ENCODE measurements at places on chromosomes 5 and 9.

DNA sequence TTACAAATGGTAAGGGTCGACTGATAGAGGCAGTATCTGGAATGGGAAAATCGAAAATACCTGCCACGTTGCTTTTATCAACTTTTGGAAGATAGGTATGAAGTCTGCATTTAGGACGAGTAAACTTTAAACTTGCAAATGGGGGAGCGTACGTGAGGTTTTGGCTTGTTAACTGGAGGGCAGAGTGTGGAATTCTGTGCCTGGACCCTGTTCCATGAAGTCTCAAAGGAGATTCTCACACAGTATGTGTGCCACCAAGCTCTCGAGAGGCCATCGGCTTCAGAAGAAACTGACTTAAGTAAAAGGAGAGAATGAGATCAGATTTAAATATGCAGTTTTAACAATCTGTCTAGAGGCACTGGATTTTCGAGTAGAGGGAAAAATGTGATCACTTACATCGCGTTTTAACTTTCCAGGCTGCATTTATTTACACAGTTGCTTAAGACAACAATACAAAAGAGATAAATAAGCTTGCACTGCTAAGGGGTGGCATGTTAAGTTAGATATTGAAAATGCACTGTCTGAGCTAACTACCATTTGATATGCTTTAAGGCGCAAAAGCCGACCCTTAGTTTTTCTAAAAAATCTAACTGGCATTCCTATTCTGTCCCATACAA, 401.6 kb downstream of the EBF1 start:
- peaks cover 4% of the 10 kb centered on the region for H3K36me3 ChIP-seq
- H3K4me3 ChIP-seq: no peak overlapping the region
- no peak for DNase-seq

- H3K4me1 ChIP-seq: no peaks in the 10 kb centered on the region
- H3K4me3 ChIP-seq: no peak overlapping the region
- no peaks in the 10 kb centered on the region for H3K36me3 ChIP-seq
- H3K27me3 ChIP-seq: no peaks in the 10 kb centered on the region
- no peak for DNase-seq
These were observed 1920.2 kb downstream of the MAT2B start for GRCh38 chr5:165425594-165425993.

- H3K36me3 ChIP-seq: no peaks in the 10 kb centered on the region
- no peaks in the 10 kb centered on the region for H3K27me3 ChIP-seq
- DNase-seq: no peak
- H3K4me1 ChIP-seq: no peaks in the 10 kb centered on the region
- H3K4me3 ChIP-seq: no peak overlapping the region
These were observed 137.2 kb upstream of the TAF11L2 start for GRCh38 chr5:17360879-17361278.

- no peaks in the 10 kb centered on the region for H3K27me3 ChIP-seq
- no peaks in the 10 kb centered on the region for H3K36me3 ChIP-seq
- DNase-seq: no peak
- no peak overlapping the region for H3K27ac ChIP-seq
- H3K4me1 ChIP-seq: no peaks in the 10 kb centered on the region
- no peak overlapping the region for H3K4me3 ChIP-seq
These were observed 299.9 kb downstream of the SPOCK1 start for GRCh38 chr5:137199201-137199600.

DNA sequence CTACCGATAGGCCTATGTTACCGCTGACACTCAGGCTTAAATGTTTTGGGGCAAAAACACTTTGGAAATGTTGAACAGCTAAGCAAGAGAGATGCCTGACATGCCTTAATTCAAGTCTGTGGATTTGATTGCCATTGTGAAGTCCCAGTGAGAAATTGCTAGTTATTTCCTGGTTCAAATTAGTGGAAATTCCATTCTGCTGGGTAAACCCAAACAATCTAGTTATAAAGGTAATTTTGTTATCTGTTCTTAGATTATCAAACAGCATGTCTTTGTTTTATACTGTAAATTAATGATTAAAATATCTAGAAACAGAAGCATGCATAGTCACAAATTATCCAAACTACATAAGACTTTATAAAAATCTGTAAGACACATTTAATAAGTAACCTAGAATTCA, 96.6 kb downstream of the PJA2 start:
- H3K4me1 ChIP-seq: no peaks in the 10 kb centered on the region
- H3K27ac ChIP-seq: no peak overlapping the region
- H3K4me3 ChIP-seq: no peak overlapping the region
- H3K27me3 ChIP-seq: no peaks in the 10 kb centered on the region
- peaks cover 2% of the 10 kb centered on the region for H3K36me3 ChIP-seq

- DNase-seq: no peak
- H3K4me1 ChIP-seq: peaks cover 11% of the 10 kb centered on the region
- H3K27me3 ChIP-seq: no peaks in the 10 kb centered on the region
- H3K4me3 ChIP-seq: no peak overlapping the region
- H3K36me3 ChIP-seq: peaks cover 3% of the 10 kb centered on the region
These were observed 25.1 kb upstream of the TRIM14 start for GRCh38 chr9:98144076-98144475.

- DNase-seq: no peak
- no peak overlapping the region for H3K4me3 ChIP-seq
- no peaks in the 10 kb centered on the region for H3K4me1 ChIP-seq
- no peaks in the 10 kb centered on the region for H3K36me3 ChIP-seq
These were observed 183.7 kb downstream of the HCN1 start for GRCh38 chr5:45512521-45512920.

- DNase-seq: no peak
- H3K4me1 ChIP-seq: no peaks in the 10 kb centered on the region
- H3K4me3 ChIP-seq: no peak overlapping the region
- H3K36me3 ChIP-seq: no peaks in the 10 kb centered on the region
These were observed 39.2 kb downstream of the ADAMTS19 start for GRCh38 chr5:129499208-129499852.

DNA sequence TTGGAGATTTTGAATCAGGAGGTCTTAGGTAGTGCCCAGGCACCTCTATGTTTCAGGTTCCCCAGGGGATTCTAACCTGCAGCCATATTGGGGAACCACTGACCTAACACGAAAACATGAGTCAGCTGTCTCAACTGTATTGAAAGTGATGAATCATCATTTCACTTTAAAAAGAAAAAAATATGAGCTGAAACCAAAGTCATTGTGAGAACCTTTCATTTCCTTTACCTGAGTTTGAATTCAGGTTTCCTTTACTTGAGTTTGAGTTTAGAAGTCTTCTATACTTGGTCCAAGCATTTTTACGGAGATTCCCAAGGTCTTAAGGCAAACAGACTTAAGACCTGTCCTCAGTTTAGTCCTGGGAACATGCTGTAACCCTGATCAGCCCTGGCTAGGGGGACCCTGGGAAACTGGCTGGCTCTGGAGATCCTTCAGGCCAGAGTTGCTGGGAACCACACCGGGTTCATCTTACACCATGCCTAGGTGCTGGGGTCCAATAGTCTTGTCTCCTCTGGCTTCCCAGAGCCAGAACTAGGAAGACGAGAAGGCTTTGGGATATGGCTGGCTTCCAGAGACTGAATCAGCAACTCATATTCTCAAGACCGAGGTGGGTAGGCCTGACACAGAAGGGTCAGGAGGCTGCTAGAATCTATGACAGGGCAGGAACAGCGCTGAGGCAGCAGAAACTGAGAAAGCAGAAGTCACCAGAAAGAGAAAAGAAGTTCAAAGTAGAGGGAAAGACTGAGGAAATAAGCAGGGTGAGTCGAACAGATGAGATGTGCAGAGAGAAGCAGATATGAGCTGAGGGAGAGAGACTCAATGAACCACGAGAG, 16.4 kb upstream of the PDCD1LG2 start:
- H3K27me3 ChIP-seq: no peaks in the 10 kb centered on the region

DNA sequence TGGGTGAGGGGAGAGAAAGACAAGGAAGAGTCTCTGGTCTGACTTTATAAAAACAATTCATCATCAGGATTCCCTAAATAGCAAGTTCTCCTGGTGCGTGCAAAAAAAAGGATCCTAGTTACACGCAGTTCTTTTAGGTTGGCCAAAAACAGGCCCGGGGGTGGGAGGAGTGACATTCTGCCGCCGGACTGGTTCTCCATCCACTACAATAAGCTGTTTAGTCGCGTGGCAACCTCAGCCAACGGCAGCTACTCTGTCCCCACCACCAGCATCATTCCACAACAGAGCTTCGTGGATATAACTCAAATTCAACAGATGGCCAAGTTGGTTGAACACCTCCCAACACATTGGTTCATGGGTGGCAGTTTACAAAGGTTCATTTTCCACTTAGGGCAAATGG, 2.9 kb upstream of the FAM163B start:
- H3K4me1 ChIP-seq: no peaks in the 10 kb centered on the region
- DNase-seq: no peak
- H3K27ac ChIP-seq: no peak overlapping the region
- no peak overlapping the region for H3K4me3 ChIP-seq
- H3K27me3 ChIP-seq: peaks cover 50% of the 10 kb centered on the region
- no peaks in the 10 kb centered on the region for H3K36me3 ChIP-seq

GRCh38 chr5:73136055-73136562, 15.7 kb downstream of the TMEM171 start:
- peaks cover 4% of the 10 kb centered on the region for H3K36me3 ChIP-seq
- no peak overlapping the region for H3K4me3 ChIP-seq
- H3K4me1 ChIP-seq: peaks cover 3% of the 10 kb centered on the region

All from effector memory CD8-positive, alpha-beta T cell (primary cell).